Epithelial cell of prostate (primary cell): ENCODE measurements at places on chromosomes 2 and 18.
A peak's percentile ranks its signal among the peaks of the same experiment; 100 is the strongest.

DNA sequence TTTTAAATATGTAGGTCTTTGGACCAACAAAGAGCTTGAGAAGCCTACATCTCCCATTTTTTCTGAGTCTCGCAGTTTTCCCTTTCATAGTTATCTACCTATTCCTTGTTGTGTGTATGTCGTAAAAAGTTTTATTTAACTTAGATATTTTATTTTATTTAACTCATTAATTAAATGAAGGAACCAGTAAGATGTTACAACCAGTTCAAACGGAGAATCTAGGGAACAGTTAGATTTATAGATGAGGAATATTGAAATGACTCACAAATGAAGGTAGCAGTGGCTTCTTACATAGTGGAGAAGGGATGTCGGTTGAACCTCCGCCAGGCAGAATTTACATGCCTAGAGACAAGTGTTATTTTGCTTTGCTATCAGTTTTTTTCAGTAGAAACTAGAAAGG, 48.5 kb upstream of the ZNF638 start:
- no peak for DNase-seq

GRCh38 chr18:53629337-53629736, 595.1 kb downstream of the MBD2 start:
- no peak for DNase-seq

DNA sequence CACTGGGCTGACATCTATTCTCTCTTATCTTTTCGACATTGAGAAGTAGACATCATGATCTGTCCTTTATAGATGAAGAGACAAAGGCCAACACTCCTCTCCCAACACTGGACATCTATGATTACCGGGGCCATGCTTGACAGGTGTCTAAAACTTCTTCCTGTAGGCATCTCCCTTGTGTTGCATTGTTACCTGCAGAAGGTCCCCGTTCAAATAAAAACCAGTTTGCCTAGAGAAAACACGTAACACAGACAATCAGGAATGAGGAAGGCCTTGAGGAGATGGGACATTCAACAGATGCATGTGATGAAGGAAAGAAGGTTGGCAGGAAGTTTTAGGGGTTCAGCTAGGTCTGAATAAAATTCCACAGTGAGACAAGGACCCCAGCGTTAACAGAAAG, 70.8 kb upstream of the ST8SIA3 start:
- no peak for DNase-seq

DNA sequence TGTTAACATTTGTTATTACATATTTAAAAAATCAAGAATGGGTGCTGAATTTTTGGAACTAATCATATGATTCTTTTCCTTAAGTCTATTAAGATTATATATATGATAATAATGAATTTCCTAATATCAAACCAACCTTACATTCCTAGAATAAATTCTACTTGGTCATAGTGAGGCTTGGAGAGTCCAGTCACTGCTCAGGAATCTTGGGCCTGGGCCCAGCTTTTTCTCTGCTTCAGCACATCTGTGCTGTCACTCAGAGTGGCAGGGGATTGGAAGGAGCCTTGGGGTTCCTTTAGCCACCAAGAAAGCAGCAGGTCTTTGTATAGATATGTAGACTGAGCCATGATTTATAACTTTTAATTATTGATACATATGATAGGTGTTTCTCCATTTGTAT, 19.9 kb upstream of the ZAP70 start:
- no peak for DNase-seq

GRCh38 chr2:14015113-14015630, 617.3 kb upstream of the LRATD1 start:
- DNase-seq: no peak

- no peak for DNase-seq
Observed at GRCh38 chr2:150480241-150480640, 7.2 kb downstream of the RND3 start.

- no peak for DNase-seq
Observed at GRCh38 chr18:8140841-8141501, 468.3 kb upstream of the RAB12 start.

- DNase-seq: no peak
Observed at GRCh38 chr2:233487748-233488345, 78.7 kb downstream of the USP40 start.

- DNase-seq: no peak
Observed at GRCh38 chr2:55355451-55355850, 64.2 kb downstream of the CCDC88A start.

- DNase-seq: no peak
Observed at GRCh38 chr2:204860274-204860673, 315.0 kb downstream of the PARD3B start.

GRCh38 chr18:44804033-44804432, 123.3 kb downstream of the SETBP1 start:
- no peak for DNase-seq

DNA sequence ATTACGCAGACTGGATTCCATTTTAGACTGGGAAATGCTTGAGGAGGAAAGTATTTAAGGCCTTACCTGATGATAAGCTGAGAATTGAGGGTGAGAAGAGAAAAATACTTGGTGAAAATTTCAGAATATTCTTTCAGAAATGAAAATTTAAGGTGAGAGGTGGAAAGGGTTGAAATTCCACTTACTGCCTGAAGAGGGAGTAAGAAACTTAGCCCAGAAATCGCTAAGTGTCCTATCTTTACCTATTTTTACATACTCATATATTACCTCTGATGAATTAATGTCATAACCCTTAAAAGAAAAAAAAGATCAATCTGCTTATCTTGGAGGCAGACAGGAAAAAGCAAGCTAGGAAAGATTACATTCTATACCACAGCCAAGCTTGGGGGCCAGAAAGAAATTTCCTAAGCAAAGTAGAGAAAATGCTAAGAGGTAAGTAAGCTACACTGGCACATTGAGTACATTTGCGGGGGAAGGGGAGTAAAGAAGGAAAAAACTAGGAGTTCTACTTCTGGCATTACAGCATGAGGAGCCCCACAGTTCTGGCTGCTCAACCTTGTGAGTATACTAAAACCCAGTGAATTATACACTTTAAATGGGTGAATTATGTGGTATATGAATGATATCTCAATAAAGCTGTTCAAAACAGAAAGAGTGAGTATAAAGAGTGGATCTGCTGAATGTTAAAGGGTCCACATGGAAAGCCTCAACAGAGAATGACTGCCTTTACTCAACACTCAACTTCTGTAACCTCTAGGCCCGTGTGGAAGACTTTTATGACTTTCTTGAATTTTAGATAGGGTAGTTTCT, 33.8 kb downstream of the SMC6 start:
- DNase-seq: no peak

- peak; percentile 49 for DNase-seq
Observed at GRCh38 chr2:98869870-98870269, 66.2 kb downstream of the CRACDL start.

- no peak for DNase-seq
Observed at GRCh38 chr18:78612801-78613200, 366.8 kb upstream of the SALL3 start.

DNA sequence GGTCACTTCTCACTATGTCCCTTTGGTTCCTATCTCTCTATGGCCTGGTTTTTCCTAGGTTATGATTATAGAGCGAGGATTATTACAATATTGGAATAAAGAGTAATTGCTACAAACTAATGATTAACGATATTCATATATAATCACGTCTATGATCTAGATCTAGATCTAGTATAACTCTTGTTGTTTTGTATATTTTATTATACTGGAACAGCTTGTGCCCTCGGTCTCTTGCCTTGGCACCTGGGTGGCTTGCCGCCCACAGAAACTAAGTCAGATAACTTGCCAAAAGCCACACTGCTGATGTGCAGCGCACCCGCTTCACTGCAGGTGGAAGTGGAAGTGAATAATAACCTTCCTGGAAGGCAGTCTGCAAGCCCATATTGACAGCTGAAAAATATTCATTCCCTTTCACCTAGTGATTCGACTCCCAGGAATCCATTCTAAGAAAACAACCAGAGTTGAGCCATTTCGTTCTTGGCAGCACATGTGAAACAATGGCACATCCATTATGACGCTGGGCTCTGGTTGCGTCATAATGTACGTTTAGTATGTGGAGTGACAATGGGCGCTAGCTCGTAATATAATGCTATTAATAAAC, 725 bp upstream of the ANKRD53 start:
- peak; percentile 56 for DNase-seq

DNA sequence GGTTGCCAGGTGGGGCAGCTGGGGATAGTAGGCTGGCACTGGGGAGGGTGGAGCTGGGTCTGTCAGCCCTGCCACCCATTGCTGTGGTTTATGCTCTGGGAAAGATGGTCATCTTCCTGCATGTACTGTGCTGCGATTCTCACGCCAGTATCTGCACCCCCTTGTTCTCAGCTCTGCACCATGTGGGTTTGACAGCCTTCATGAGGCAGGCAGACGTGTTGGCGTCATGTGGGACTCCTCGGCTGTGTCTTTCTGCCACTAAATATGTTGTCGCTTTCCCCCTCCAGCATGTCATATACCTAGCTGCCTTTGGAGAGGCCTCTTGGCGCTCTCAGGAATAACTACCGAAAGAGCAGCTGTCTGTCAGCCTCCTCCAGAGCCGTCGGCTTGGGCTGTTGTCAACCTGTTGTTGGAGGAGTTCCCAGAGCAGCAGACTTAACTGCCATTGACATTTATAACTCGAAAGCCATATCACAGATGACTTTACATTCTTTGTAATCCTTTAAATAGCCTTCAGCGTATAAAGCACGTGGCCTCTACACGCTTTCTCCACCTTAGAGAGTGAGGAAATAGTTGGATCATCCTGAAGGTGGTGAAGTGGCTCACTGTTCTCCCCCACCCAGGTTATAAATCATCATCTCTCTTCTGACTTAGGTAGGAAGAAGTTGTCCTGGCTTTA, 80.4 kb upstream of the MGAT5 start:
- DNase-seq: peak; percentile 86

- DNase-seq: no peak
Observed at GRCh38 chr2:33015421-33016142, 68.8 kb downstream of the LTBP1 start.

GRCh38 chr2:203937788-203938187, 1.2 kb downstream of the ICOS start:
- DNase-seq: no peak

GRCh38 chr18:79687806-79688205, 8.2 kb downstream of the CTDP1 start:
- DNase-seq: peak; percentile 59

DNA sequence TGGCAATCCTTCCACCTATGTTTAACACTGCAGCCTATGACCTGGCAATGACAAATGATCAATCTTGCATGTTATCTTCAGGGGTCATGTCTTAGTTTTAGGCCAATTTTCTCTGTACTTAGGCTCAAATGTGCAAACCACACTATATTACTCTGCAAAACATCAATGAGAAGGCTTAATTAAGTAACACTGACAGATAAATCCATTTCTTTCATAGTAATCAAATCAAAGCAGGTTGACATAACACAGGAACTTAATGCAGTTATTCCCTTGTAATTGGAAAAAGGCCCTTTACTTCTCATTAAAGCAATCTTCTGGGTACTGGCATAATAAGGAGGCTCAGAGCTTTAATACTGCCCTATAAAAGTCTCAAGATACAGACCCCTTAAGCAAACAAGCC, 114.4 kb downstream of the TCF4 start:
- DNase-seq: no peak

GRCh38 chr18:60247103-60247502, 125.5 kb downstream of the MC4R start:
- no peak for DNase-seq

DNA sequence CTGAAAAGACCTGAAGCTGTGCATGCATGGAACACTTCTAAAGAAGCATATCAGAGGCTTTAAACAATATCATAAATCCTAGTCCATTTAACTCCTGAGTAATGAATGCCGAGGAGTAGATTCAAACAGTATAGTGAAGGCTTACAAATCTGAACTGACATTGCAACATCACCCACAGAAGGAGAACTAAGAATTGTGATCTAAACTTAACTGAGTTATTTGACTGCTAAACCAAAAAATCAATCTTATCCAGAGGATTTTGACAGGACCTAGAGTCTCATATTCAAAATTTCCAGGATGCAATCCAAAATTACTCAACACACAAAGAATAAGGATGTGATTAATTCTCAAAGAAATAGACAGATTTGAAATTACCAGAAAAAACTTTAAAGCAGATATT, 181.0 kb downstream of the SLC39A10 start:
- no peak for DNase-seq
